ENCODE measurements at places on chromosomes 12 and 14.

GRCh38 chr12:63752841-63753240 is 26.9 kb upstream of the RXYLT1 start:
- DNase-seq: no peak

GRCh38 chr12:19885093-19885812 is 446.0 kb downstream of the AEBP2 start:
- DNase-seq: no peak

GRCh38 chr12:18752280-18752920 is 14.5 kb downstream of the CAPZA3 start:
- no peak for DNase-seq

DNA sequence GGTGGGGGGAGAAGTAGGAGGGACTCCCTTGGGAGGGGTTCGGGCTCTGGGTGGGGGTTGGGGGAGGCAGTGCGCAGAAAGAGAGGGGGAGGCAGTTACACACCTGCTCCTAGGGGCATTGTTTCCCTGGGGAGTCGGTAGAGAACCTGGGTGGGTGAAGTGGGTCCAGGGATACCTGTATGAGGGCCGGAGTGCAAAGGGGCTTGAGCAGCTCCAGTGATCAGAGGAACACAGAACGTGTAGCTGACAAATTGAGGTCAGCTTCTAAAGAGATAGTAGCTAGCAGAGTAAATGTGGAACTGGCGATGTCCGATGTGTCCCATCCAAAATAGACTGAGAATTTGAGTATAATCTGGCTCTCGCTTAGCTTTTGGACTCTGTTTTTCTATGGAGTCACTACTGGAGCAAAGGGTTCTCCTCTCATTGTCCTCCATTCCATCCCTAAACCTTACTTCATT is 502 bp downstream of the SMARCD1 start:
- DNase-seq: no peak

DNA sequence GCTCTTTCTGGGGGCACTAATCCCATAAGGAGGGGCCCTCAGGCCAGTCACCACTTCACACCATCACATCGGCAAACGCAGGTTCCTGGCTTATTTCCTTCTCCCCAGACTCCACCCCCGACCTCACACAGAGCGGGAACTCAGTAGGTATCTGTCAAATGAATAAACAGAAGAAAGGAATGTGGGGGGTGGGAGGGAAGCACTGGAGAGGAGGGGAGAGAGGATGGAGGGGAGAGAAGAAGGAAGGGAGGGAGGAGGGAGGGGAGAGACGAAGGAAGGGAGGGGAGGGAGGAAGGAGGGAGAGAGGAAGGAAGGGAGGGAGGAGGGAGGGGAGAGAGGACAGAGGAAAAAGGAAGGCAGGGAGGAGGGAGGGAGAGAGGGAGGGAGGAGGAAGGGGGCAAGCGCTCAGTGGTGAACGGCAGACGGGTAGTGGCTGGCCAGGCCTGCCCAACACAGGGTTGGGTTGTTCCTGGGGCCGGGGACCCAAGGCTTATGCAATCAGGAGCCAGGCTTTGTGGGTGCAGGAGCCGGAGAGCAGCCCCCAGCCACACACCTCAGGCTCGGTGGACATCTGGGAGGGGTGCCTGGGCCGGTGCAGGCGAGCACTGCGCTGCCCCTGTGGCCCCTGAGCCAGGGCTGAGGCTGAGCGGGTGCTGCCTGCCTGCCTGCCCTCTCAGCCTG is 52.6 kb upstream of the FBRSL1 start:
- no peak for DNase-seq

GRCh38 chr14:104650057-104650980 is 39.1 kb upstream of the INF2 start:
- peak; percentile 63 for DNase-seq
